ENCODE measurements at places on chromosomes 5 and 9.

DNA sequence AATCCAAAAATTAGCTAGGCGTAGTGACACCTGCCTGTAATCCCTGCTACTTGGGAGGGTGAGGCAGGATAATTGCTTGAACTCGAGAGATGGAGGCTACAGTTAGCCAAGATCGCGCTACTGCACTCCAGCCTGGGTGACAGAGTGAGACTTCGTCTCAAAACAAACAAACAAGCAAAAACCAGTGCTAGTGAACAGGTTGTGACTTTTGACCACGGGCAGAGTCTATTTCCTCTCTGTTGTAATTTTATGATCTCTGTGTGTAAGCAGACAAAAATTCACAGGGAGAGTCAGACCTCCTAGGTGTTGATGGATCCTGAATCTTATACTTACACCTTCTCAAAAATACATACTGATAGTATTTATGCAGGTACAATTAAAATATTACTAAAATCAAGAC lies 65.8 kb downstream of the SPEF2 start:
- DNase-seq, result no peak

- DNase-seq, result no peak
These were observed 39.1 kb upstream of the PAM start for GRCh38 chr5:102716017-102716416.

DNA sequence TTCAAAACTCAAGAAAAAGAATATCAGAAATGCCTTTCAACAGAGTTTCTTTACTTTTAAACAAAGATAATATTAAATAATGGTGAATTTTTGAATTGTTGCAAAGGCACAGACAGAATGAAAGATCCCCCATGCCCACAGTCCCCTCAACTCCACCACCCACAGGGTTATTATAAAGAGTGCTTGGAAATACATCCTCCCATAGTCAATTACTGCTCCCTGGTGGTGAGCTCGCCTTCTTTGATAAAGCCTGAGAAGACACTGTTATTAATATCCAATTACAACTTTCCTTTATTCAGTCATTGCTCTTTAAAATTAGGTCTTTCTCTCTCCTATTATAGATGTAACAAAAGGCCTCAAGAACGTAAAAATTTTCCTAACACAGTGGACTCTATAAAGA lies 490.2 kb upstream of the RORB start:
- DNase-seq, result no peak

DNA sequence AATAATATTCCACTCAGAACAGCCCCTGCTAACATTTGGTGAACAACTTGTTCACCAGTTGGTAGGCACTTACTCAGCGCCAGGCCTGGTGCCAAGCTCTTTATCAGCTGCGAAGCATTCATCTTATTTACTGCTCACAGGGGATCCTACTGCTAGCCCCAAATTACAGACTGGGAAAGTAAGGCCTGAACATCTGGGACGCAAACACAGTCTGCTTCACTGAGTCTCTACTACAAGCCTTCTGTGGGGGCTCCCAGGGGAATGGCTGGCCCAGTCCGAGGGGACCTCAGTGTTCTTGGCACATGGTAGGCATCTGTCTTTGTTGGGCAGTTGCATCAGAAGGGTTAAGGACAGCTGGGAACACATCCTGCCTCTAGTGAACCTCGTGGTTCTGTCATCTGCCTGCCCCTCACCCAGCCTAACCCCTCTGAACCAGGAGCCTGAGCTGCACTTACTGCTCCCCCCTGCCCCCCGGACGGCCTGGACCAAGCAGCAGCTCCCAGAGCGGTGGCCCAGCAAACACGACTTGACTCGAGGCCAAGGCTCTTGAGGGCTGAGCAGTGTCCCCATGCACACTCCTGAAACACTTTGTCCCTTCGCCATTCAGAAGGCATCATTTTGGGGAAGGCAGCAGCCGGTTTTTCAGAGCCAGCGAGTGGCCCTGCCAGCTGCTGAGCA lies at the start of gene PHYHD1:
Gene PHYHD1, plus strand, starts transcription at position 602 of the 678 bp plus-strand sequence. CDS start 1,342 bp downstream, outside the sequence.
- DNase-seq, result no peak

GRCh38 chr9:71853084-71853483 lies 57.9 kb downstream of the ABHD17B start:
- DNase-seq, result no peak
